Stimulated activated naive CD4-positive, alpha-beta T cell (primary cell): ENCODE measurements at places on chromosomes 3 and 15.
A peak's percentile ranks its signal among the peaks of the same experiment; 100 is the strongest.

DNA sequence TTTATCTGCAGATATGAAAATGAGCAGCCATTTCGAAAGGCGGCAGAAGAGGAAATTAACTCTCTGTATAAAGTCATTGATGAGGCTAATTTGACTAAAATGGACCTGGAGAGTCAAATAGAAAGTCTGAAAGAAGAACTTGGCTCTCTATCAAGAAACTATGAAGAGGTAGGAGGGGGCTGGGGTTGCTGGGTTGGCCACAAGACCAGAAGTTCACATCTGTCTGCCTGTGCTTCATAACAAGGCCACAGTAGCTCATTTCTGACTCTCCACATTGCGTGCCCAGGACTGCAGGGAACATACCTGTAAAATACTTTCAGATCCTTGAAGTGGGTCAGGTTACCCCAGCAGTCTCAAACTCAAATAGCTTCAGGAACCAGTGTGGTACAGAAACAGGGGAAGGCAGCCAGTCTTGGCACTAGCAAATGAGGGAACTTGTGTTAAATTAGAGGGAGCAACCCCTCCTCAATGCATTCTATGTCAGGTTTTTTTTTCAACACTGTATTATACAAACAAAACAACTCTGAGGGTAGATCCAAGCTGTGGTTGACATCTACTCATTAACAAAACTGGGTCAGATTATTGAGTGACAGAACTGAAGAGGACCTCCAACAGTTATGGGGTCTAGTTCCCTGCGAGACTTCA lies 48.7 kb downstream of the BFSP2 start:
- no peak for DNase-seq

DNA sequence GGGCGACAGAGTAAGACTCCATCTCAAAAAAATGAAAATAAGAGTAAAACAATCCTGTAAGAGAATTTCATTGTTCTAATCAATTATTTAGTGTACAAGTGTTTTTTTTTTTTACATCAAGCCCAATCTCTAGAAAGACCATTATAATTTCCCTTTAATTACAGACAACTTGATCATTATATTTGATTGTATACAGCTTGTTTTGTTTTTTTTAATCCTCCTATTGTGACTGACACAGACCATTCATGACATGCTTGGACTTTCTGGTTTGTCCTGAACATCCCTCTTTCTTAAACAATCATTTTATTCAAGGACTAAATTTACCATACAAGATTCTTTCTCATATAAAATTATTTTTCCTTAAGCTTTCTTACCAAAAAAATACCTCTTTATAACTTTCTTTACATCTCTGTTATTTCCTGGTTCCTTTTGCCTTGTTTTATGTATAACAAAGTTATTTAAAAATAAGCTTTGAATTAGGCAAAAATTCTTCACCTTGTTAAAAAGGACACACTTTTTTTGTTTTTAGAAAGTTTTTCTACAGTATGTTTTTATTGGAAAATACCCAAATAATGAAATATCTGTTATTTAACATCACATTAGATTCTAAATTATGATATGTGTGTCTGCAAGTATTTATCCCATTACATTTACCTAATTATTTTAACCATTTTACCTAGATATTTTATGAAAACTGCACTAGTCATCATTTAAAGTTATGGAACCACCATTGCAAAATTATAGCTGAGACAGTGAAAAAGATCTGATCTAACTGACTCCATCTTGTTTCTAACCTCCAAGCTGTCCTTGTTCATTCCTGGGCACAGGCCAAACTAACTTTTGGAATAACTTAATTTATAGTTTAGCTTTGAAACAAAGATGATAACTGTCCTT lies 26.1 kb upstream of the GFM1 start:
- DNase-seq = no peak

- DNase-seq = no peak
Measured at GRCh38 chr15:25177955-25178801, 223.4 kb downstream of the SNRPN start.

DNA sequence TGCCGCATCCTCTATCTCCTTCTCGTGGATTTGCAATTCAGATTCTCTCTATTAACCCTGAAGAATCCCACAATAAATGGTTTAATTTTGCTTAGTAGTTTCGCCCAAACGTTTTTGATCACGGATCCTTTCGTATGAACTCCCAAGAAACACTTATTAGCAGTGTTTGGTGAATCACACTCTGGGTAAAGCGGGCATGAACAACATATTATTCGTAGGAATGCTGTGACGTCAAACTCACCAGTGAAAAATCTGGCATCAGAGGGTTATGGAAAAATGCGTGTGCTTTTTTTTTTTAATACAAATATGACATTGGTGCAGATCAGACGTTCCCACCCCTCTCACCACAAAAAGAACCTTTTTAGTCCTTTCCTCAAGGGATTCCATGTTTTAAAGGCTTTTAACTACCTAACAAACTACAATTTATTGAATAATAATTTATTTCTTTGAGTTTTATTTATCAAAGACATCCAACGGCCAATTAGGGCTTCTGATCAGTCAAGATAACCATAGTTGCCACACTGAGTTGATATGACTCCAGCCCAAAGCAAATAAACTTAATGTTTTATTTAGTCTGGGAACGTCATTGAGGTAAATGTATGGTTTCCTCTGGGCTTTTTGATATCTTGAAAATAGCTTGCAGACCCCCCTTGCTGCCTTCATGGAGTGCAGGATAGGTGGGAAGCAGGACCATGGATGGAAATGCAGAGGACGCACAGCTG lies 45.5 kb upstream of the CGNL1 start:
- DNase-seq = no peak

- no peak for DNase-seq
Measured at GRCh38 chr3:43581343-43581742, 40.5 kb downstream of the ANO10 start.

DNA sequence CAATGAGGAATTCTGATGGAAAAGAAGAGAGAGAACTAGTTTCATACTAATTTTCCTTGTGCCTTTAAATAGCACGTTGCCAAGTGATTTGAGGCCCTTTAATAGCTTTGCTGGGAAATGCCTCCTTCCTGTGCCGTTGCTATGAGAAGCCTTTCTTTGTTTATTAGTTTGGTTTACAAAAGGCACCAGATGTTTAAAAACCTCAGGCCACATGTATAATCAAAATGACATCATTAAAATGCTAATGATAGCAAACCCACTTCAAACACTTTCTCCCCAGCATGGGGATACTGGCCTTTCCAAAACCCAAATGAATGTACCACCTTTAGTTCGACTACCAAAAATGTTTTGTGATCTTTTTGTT lies 50.0 kb upstream of the TBC1D23 start:
- DNase-seq = no peak

DNA sequence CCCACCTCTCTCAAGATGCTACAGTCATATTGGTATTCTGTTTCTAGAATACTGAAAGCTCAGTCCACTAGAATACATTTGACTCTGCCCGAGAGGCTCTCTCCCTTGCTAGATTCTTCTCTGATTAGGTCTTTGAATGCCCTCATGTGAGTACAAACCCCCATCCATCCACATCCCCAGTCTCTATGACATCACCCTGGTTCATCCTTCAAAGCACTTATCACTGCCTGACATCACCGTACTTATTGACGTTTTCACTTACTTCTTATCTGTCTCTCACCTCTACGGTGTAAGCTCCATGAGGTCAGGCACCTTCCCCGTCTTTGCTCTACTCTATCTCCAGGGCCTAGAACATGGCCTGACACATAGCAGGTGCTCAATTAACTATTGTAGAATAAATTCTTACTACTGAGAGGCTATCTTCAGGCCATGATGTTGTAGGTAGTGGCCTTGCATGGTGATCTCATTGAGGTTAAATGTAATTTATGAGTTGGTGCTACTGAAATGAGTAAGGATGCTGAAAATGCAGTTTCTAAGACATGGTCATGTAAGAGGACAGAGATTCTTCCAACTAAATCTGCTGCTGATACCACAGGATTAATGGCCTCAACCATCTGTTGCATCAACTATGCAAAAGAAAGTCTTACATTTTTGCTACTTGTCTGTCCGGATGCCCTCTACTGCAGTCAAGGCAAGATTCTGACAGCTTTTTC lies 26.8 kb downstream of the EOGT start:
- DNase-seq = no peak

DNA sequence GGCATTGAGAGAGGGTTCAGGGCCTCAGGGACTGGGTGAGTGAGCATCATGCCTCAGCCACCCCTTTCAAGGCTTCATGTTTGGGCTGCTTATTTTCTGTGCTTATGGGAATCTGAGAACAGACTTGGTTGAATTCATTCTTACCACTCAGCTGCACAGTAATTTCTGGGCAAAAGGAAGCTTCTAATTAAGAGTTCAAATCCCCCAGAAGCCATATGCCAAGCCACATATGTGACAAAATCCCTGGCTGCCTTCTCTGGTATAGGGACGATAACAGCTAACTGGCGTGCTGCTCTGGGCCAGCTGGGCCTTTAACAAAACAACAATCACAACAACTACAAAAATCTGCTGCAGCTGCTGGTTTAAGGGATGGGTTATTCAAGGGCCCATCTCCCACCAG lies 181.0 kb upstream of the ANKRD28 start:
- DNase-seq = no peak

DNA sequence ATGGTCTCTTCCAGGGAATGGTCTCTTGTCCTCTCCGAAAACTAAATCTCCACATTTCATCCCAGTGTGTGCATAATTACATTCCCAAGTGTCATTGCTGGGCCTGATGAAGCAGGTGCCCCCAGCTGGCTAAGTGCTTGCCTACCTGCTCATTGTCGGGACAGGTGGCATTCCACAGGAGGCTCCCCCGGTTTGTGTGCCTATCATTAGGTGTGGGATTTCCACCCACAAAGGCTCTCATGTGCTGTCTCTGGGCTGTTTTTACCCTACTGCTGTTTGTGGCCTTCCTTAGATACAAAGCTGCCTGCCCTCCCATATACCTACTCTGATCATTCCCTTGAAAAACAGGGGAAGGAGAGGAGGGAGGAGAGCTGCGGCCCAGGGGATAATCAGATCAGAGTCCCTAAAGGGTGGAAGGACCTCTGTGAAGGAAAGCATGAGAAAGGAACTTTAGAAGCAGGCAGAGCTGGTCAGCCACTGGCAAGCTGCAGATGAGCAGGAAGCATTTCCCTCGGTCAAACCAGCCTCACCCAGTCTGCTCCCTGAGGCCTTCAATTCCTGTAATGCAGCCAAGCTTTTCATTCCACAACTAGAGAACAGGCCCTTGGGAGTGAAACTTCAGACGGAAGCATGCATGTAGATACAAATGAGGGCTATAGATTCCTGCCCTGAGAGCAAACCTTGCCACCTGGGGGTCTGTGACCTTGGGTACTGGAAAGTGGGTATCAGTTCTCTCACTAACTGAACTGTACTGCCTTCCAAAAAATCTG lies 60.7 kb upstream of the HEG1 start:
- DNase-seq = no peak

DNA sequence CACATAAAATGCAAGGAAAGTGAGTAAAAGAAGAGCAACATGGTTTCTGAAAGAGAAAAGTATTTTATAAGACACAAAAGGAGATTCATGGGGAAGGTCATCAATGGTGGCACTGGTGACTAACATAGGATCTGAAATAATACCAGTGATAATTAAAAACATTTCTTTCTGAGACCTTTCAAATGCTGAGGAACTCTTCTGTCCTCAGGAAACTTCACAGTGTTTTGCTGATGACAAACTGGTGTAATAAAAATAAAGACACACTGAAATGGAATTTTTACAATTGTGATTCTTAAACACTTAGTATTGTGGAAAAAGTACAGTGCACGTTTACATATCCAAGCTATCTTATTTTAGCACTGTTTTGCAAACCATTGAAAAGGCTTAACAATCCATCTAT lies 80.4 kb upstream of the ZBTB20 start:
- no peak for DNase-seq

DNA sequence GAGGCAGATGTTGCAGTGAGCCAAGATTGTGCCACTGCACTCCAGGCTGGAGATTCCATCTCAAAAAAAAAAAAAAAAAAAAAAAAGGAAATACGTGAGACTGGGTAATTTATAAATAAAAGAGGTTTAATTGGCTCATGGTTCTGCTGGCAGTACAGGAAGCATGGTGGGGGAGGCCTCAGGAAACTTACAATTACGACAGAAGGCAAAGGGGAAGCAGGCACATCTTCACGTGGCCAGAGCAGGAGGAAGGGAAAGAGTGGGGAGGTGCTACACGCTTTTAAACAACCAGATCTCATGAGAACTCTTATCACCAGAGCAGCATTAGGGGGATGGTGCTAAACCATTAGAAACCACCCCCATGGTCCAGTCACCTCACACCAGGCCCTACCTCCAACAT lies 138.2 kb upstream of the IL12A start:
- no peak for DNase-seq

- no peak for DNase-seq
Measured at GRCh38 chr3:81419228-81419627, 342.2 kb downstream of the GBE1 start.

DNA sequence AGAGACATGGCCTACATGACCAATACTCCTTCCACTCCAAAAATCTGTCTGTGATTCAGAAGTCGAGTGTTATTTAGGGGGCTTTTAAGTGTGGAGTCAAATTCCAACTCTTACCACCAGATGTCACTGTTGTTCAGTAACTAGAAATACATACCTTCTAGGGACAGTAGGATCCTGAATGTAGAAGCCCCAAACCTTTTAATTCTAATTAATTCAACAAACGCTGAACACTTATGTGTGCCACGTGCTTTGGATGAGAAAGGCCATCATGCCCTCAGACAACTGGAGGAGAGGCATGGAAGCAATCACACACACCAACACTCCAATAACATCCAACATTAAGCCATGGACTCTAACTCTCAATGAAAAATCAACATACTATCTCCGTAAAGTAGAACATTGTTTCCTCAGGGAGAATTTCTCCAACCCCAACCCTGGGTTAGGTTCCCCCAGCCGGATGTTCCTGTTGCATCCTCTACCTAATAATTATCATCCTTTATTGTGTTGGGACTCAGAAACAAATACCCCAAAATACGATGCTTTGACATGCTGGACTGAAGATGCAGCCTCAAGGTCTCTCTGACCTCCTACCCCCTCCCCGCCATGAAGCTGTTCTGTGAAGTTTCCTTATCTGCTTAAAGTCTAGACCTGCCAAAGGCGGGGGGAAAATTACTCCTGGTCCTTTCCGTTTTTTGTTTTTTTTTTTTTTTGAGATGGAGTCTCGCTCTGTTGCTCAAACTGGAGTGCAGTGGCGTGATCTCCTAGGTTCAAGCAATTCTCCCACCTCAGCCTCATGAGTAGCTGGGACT lies 8.0 kb upstream of the CCDC13 start:
- DNase-seq = peak; percentile 67

DNA sequence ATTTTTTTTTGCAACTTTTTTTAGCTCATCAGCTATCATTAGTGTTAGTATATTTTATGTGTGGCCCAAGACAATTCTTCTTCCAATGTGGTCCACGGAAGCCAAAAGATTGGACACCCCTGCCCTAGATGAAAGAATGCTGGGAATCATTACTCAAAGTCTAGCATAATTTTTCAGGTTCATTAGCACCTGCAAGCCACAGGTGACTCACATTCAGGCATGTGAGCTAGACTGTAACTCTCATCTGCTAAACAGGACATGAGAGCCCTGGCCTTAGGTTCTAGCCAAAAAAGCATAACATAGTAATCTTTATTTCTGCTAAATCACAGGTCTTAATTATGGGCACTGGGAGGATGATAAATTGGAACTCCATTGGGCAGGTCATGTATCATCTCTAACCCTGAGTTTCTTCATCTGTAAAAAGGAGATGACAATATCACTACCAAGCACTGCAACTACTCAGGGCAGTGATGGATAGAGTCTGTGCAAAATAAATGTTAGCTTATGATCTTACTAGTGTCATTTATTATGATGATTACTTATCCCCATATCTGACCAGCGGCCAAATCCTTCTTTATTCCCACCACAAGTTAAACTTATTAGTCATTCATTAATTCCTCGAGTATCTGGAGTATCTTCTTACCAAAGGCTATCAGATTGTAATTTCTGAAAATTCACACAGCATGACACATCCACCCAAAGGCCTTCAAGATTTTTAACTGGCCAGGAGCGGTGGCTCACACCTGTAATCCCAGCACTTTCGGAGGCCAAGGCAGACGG lies 125.0 kb downstream of the PLD1 start:
- DNase-seq = no peak
